HFF-Myc (cell line): ENCODE measurements at places on chromosomes 11 and 22.

- DNase-seq: no peak
Measured at GRCh38 chr11:110977661-110978060, 265.4 kb upstream of the ARHGAP20 start.

GRCh38 chr22:48489551-48490499 lies 1337.8 kb downstream of the BRD1 start:
- DNase-seq: no peak

DNA sequence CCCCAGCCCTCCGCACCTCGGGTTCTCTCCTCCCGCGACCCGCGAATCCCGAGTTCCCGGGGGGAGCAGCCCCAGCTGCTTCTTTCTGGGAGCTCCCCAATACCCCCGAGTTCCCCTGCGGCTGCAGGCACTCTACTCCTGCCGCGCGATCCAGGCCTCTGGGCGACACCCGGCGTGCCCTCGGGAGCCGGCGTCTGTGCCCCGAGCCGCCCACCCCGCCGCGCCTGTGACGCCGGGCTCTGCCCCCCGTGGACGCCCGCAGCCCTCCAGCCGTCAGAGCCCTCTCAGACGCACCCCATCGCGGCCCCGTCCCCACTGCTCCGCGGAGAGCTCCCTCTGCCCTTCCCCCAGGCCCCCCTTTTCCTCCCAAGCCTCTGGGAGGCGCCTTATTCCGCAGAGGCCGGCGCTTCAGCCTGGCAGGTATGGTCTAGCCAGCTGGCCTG lies 422 bp downstream of the GLB1L2 start:
- DNase-seq: no peak

DNA sequence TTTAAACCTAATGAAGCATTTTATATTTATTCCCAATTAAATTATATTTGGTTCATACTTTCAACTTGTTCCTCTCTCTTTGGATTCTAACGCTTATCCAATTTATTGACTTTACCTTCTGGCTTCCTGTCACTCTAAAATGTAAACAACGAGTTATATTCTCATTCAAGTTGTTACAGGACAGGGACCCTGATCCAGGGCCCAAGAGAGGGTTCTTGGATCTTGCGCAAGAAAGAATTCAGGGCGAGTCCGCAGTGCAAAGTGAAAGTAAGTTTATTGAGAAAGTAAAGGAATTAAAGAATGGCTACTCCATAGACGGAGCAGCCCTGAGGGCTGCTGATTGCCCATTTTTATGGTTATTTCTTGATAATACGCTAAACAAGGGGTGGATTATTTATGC lies 405.6 kb upstream of the API5 start:
- DNase-seq: no peak

DNA sequence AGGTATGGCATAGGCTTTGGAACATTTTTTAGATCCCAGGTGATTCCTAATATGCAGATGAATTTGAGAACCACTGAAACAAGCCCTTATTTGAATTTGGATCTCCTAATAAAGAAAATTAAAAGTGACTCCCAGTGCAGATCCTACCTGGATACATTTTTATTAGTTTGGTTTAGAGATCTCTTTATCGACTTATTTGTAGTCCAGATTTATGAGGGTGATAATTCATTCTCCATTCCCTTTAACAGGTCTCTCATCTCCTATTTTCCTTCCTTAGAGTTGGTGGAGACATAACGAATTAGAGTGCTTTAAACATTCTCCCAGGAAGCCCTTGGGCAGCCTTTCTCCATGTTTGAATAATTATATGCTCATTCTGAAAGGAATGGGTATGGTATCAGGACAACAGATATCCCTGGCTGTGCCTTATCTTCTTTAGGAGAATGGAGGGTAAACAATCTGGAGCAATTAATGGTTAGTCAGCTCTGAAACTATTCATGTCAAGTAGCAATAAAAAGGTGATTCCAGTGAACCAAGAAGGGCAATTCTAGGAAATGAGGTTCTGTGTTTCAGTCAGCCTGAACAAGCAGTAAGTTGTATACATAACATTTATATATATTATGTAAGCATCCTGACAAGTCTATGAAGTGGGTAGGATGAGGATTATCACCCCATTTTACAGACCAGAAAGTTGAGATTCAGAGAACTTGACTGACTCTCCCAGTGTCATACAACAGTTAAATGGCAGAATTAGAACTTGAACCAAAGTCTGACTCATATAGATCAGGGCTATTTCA lies 53.9 kb upstream of the RCE1 start:
- DNase-seq: no peak

GRCh38 chr11:47552566-47553405 lies at the start of gene CELF1:
CELF1 (minus strand) TSS chr11:47553132; CDS start chr11:47499523, 53,609 bp downstream.
- DNase-seq: peak; percentile 38

DNA sequence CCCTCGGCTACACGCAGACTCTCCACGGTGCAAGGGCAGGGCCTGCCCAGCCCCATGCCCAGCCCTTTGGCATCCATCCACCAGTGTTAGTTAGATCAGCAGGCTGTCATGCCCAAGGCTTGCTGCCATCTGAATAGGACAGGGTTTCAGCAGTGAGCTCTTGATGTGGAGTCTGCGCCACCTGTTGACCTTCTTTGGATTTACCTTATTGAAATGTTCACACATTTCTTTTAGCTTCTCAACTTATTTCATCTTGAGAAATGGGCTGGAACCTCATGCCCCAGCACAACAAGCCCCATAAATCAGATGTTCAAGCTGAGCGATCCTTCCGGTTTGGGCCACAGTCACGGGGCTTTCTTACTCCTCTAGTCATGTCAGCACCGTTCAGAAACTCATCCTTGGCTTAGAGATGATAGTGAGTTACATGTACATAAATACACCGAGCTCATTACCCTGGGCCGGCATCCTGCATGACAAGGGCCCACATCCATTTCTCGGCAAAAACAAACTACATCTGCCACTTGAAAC lies 61.7 kb downstream of the PARVB start:
- peak; percentile 15 for DNase-seq

GRCh38 chr11:123742031-123742723 lies 717 bp upstream of the ZNF202 start:
- DNase-seq: no peak

DNA sequence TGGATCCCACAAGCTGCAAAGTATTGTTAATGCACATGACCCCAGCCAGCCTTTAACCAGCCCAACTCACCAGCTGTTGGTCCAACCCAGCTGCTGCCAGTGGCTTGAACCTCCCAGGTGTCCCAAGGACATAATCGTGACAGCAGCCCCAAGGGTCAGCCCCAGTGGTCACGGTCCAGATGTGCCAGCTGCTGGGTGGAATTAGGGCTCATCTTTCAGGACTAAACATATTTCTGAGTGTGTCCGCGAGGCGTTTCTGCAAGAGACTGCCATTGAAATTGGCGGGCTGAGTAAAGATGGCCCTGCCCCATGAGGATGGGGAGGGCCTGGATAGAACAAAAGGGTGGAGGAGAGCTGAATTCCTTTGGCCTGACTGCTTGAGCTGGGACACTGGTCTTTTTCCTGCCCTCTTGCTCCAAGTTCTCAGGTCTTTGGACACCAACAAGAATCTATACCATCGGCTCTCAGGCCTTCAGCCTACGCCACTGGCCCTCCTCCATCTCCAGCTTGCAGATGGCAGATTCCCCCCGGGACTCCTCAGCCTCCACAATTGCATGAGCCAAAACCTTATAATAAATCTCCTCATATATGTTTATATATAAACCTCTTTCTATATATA lies 240.2 kb downstream of the MN1 start:
- no peak for DNase-seq

- no peak for DNase-seq
Measured at GRCh38 chr11:57349491-57350274, 11.5 kb downstream of the P2RX3 start.

DNA sequence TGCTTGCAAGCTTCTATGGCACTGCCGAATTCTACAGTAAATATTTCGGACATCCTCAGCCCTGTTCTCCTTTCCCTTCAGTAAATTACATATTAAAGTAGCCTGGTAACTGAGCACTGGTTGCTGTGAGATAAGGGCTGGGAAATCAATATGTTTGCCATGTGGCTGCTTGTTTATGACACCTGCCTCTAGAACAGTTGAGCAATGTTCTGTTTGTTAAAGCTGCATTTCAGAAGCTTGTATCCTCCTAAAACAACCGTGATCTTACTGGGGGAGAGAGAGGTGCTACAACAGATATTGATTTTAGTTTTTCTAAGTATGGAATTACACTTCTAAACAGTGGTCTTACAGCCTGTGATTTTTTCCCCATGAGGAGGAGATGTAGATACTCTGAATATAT lies 39.4 kb downstream of the ZBTB16 start:
- no peak for DNase-seq

DNA sequence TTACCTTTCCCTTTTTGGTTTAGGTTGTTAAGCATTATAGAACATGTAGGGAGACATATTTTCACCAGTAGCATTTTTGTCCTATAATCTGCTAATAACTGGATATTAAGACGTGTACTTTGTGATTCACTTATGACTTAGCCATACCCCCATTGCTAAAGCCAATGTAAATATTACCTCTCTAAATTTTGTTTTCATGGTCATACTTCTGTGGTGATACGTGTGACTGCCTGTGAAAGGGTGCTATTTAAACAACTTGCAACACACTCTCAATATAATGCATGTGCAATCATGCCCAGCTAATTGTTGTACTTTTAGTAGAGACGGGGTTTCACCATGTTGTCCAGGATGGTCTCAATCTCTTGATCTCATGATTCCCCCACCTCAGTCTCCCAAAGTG lies 36.2 kb upstream of the PAK1 start:
- DNase-seq: no peak

DNA sequence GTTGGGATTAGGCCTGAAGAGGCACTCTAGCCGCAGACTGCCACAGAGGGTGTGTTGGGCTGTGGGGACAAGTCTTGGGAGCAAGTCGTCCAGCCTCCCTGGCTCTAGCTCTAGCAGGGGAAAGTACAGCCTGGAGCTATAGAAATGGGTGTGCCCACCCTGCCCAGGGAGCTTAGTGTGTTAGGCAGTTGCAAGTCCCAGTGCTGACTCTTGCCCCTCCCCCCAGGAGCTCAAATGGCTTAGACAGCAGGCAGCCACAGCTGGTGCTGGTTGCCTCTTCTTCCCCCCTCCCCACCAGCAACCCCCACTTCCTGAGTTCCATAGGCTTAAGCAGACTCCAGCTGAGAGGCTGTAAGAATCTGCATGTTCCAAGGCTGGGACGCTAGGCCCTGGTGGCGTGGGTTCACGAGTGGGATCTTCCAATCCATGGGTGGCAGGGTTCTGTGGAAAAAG lies 61.2 kb downstream of the GUCY1A2 start:
- no peak for DNase-seq
